Tibial nerve (tissue), 4 donors: ENCODE measurements at places on chromosomes 1 and 21.

- DNase-seq: no peak
- no peaks in the 10 kb centered on the region for H3K4me1 ChIP-seq
- no peaks in the 10 kb centered on the region for H3K27me3 ChIP-seq
- no peak overlapping the region for H3K27ac ChIP-seq
- H3K4me3 ChIP-seq: no peak overlapping the region
- H3K36me3 ChIP-seq: no peaks in the 10 kb centered on the region
These were observed 1.0 kb upstream of the CELA2A start for GRCh38 chr1:15455522-15455921.

- no peak for DNase-seq
- no peak overlapping the region for H3K4me3 ChIP-seq
- no peaks in the 10 kb centered on the region for H3K27me3 ChIP-seq
- H3K27ac ChIP-seq: no peak overlapping the region
- no peaks in the 10 kb centered on the region for H3K36me3 ChIP-seq
These were observed 101.8 kb downstream of the PBX1 start for GRCh38 chr1:164660775-164661174.

DNA sequence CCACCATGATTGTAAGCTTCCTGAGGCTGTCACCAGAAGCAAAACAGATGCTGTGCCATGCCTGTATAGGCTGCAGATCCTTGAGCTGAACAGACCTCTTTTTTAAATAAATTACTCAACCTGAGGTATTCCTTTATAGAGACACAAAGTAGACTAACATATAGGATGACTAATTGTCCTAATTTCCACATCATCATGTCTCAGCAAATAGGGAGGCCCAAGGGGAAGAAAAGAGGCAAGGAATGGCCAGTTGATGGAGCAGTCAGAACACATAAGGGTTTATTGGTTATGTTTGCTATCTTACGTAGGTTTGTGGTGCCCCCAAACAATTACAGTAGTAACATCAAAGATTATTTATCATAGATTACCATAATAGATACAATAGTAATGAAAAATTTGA, 126.2 kb downstream of the RASAL2 start:
- no peaks in the 10 kb centered on the region for H3K36me3 ChIP-seq
- H3K4me1 ChIP-seq: no peaks in the 10 kb centered on the region
- no peak overlapping the region for H3K4me3 ChIP-seq
- H3K27ac ChIP-seq: no peak overlapping the region

- no peak overlapping the region for H3K4me3 ChIP-seq
- no peak overlapping the region for H3K27ac ChIP-seq
- no peaks in the 10 kb centered on the region for H3K27me3 ChIP-seq
These were observed 2.3 kb upstream of the EPS8L3 start for GRCh38 chr1:109765896-109766615.

DNA sequence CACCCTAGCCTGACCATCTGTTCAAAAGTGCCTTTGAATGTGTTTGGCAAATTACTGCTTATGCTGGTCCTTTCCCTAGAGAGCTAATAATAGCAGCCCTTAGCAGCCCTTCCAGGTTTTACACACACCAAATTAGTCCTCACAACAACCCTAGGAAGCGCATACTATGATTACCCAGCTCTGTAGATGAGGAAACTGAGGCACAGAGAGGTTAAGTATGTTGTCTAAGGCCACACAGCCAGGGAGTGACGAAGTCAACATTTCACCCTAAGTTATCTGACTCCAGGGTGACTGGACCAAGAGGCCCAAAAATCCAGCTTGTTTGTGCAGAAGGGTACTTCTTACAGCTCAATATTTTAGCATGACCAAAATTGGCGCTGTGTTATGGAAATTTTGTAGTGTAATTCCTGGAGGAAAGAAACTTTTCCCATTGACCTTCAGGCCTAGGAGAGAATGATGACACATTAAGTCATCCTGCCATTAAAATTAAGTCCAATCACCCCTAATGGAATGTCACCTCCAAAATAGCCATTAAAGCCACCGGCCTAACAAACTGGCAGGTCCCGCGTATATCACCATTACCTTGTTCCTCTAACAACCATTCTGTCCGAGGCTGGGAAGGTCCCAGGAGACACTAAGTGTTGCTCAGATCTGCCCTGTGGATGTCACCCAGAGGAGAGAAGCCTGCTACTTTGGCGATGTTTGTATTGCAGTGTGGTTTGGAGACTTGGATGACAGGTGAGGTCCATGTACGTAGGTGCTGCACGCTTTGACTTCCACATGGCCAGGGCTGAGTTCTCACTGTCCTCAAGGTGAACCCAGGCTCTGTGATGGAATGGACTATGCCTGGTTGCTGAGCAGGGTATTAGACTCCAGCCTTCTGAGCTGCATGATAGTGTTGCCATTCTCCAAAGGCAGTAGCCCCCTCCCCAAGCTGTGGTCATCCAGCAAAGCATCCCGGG, 258.3 kb downstream of the TOMM20 start:
- no peak overlapping the region for H3K4me3 ChIP-seq

DNA sequence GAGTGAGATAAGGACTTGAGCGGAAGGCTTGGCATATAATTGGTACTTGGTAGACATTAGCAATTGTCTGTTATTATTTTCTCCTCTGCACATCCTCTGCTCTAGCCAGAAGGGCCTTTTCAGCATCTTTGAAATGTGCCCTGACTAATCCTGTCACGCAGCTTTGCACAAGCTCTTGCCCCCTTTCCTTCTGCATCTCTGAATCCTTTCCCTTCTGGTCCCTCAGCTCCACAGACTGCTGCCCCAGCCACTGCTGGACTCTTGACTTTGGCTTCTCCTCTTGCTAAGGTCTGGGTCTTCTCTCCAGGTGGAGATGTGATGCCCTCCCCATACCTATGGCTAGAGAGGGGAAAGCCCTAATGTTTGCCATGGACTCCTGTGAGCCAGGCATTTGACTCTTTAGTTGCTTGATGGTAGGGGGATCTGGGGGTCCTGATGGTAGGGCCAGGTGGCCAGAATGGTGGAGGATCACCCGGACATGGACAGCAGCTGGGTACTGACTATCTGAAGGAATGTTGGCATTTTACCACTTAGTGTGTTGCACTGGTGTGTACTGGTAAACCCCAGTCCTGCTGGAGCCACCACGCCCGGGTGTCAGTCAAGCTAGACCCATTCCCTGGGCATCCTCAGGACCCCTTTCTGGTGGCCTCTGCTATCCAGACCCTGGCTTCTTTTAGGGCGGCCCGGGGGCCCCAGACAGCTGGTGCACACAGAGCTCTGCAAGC, 4.4 kb downstream of the HPCA start:
- no peaks in the 10 kb centered on the region for H3K27me3 ChIP-seq
- no peak overlapping the region for H3K27ac ChIP-seq
- DNase-seq: no peak
- no peaks in the 10 kb centered on the region for H3K36me3 ChIP-seq

GRCh38 chr1:33435096-33435820, 4.4 kb upstream of the PHC2 start:
- no peak overlapping the region for H3K4me3 ChIP-seq
- H3K36me3 ChIP-seq: no peaks in the 10 kb centered on the region
- DNase-seq: no peak
- no peak overlapping the region for H3K27ac ChIP-seq
- peaks cover 32% of the 10 kb centered on the region for H3K4me1 ChIP-seq
- no peaks in the 10 kb centered on the region for H3K27me3 ChIP-seq

- DNase-seq: no peak
- no peaks in the 10 kb centered on the region for H3K36me3 ChIP-seq
- no peaks in the 10 kb centered on the region for H3K4me1 ChIP-seq
- no peak overlapping the region for H3K4me3 ChIP-seq
- no peaks in the 10 kb centered on the region for H3K27me3 ChIP-seq
These were observed 23.2 kb downstream of the RUNX3 start for GRCh38 chr1:24906760-24907490.

DNA sequence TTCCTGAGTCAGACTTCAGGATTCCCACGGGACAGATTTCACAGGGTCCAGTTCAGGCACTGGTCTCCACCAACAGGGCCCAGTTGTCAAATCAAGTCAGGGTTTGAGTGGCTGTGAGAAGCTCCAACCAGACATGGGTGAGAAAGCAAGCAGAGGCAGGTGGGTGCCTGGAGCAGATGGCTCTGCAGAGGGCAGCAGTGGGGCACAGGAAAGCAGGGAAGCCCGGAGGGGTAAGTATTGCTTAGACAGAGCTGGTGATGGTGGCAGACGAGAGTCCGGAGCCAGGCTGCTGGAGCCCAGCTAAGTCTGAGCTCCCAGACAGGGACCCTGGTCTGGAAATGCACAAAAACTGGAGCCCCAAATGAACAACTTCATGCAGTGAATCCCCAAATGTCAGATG, 40.4 kb downstream of the RIMS3 start:
- no peak overlapping the region for H3K4me3 ChIP-seq
- no peaks in the 10 kb centered on the region for H3K27me3 ChIP-seq
- DNase-seq: no peak
- H3K27ac ChIP-seq: no peak overlapping the region

DNA sequence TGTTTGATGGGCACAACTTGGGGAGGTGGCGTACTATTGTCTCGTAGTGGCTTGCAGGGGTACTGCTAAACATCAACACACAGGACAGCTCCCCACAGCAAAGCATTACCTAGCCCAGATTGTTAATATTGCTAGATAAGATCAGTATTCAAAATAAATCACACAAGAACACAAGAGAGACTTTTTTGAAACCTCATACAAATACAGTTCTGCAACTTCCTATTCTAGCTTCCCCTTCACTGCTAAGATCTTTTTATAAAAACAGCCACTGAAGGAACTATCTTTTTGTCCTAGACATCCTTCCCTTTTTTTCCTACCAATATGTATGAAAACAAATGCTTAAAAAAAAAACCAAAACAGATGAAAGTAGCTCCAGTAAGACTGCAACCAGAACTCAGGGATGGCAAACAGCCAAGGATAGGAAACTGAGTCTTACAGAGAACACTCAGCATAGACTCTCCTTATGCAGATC, 137.8 kb upstream of the KRTAP19-8 start:
- H3K4me3 ChIP-seq: no peak overlapping the region
- H3K27ac ChIP-seq: peak overlapping the region; percentile 12
- H3K36me3 ChIP-seq: no peaks in the 10 kb centered on the region
- no peak for DNase-seq
- peaks cover 32% of the 10 kb centered on the region for H3K4me1 ChIP-seq

- H3K4me3 ChIP-seq: no peak overlapping the region
- H3K36me3 ChIP-seq: no peaks in the 10 kb centered on the region
- no peaks in the 10 kb centered on the region for H3K27me3 ChIP-seq
- no peak for DNase-seq
- no peak overlapping the region for H3K27ac ChIP-seq
These were observed 6.2 kb downstream of the SCMH1 start for GRCh38 chr1:41235893-41236292.

DNA sequence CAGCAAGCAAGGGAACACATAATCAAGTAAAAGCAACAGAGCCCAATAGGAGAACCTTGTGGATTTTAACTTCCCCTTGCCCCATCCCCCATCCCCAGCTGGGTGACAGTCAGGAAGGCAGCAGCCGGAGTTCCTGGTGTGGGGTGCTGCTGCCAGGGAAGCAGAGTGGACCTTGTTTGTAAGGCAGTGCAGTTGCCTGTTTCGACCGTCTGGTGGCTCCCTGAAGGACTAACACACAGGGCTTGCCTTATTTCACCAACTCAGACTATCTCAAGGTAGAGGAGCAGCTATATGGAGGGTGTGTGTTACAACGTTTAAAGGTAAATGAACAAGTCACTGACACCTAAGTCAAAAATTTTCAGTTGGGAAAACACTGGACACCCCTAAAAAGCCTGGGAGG, 6.6 kb downstream of the KRTAP10-8 start:
- DNase-seq: no peak
- no peak overlapping the region for H3K4me3 ChIP-seq
- no peaks in the 10 kb centered on the region for H3K36me3 ChIP-seq
- no peaks in the 10 kb centered on the region for H3K4me1 ChIP-seq
- no peaks in the 10 kb centered on the region for H3K27me3 ChIP-seq
